ENCODE measurements at places on chromosomes 3 and 15. TPM values are rescaled to one million over a fixed set of nuclear protein-coding genes. Genes with fewer than 3 reads are reported as not detected.

DNA sequence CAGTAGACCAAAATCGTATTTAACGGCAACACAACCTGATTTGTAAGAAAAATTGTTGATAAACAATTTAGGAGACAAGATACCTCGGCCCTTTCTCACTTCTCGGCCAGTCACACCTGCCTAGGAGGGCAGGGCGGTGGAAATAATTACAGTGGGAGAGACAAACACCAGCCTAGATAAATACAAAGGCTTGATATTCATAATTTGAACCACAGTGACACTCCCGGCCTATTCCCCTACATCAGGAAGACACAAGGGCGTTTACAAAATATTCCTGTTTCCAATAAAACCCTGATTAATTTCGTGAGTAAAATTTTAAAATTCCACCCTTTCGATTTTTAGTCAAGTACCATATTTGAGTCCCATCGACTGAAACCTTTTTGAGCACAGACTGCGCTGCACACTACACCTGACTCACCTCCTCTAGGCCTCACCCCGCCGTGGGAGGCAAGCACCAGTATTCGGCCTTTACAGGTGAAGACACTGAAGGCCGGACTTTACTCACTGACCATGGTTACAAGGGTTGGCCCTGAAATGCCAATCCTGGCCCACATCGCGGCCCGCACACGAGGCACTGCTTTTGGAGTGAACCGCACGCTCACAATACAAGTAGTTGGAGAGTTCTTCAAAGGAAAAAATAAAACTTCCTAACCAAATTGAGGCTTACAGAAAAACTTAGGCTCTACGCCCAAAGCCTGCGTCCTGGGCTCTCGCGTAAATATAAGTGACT, 794 bp downstream of the ARPP19 start:
- DNase-seq = peak; percentile 30

DNA sequence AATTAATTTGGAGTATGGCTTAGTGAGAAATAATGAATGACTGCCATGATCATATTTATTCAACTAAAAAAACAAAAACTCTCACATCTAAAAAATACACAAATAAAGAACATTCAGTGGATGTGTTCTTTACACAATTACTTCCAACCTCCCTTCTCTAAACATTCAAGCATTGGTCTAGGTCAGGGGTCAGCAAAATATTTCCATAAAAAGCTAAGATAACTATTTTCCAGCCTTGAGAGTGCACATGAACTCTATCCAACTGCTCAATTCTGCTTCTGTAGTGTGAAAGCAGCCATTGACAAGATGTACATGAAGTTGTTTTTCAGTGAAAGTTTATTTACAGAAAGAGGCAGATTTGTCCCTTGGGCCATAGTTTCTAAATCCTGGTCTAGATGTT, 406.3 kb downstream of the MAGI1 start:
- DNase-seq = no peak

DNA sequence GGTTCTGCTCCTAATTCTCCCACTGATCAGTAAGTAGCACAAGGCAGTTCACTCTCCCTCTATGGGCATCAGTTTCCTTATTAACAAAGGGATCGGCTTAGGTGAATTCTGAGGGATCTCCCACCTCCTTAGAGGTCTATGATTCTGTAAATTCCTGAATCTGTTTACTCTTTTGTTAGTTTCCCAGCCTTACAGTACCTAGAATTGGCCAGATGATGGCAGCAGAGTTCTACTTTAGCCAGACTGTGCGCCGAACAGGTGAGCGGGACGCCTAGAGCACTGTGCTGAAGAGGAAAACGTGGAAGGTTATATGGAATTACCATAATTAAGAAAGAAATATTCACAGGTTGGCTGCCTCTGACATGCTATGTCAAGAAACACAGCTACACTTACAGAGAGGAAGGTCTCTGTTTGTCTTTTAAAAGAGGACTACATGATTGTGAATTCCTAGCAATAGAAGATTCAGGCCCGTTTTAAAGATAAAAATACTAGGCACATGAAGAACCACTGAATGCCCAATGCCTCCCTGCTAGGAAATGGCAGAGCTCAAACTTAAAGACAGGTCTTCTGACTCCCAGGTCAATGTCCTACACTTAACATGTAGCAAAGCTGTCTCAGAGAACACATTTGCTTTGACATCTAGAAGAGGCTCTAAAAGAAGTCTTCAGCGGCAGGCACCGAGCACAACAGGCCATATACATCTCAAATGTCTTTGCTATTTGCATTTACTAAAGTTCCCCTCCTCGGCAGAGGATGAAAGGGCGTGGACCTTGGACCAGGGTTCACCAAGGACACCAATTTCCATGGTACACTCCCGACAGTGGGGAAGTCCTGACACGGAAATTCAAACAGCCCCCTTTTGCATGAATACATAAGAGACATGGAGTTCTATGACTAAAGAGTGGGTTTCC, 259.9 kb downstream of the FGF12 start:
- DNase-seq = peak; percentile 31

- DNase-seq = no peak
Observed at GRCh38 chr15:83206526-83207008, 1.1 kb downstream of the HDGFL3 start.

ANKRD63 gene
- 0.45 TPM for total RNA-seq

DNA sequence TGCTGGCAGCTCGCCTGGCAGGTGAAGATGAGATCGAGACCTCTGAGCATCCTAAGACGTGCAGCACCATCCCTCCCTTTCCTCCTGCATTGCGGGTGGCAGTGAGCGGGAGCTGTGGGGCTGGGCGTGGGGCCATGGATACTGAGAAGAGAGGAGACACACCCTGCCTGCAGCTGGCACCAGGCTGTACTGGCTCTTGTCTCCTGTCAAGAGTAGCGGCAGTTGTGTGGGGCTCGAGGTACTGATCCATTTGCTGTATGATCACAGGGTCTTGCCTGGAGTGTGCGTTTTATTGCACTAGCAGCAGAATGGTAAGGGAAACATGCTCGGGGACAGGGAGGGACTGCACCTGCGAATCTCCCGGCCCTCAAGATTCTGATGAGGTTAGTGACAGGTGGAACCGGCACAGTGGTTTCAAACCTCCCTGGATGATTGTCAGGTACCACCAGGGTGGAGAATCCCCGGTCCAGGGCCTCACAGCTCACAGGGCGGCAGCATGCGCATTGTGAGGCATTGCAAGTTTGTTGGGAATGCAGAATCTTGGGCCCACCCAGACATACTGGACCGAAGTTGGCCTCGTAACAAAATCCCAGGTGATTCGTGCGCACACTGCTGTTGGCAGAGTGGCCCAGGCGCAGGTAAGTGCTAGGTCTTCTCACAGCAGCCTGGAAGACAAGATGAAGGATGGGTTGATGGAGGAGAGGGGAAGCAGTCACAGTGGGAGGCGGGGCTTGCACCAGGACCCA, 14.1 kb downstream of the SYNM start:
- DNase-seq = no peak

GRCh38 chr15:69493406-69493805, 40.8 kb downstream of the RPLP1 start:
- no peak for DNase-seq

IMPDH2 gene
- total RNA-seq = 409 TPM

GRCh38 chr15:72495007-72495406, 20.9 kb downstream of the ARIH1 start:
- no peak for DNase-seq

GRCh38 chr15:33374226-33374914, 63.6 kb downstream of the RYR3 start:
- no peak for DNase-seq

ADAMTSL3 gene
- total RNA-seq = 0.48 TPM

RAB43 gene
- total RNA-seq = 39.4 TPM

DNA sequence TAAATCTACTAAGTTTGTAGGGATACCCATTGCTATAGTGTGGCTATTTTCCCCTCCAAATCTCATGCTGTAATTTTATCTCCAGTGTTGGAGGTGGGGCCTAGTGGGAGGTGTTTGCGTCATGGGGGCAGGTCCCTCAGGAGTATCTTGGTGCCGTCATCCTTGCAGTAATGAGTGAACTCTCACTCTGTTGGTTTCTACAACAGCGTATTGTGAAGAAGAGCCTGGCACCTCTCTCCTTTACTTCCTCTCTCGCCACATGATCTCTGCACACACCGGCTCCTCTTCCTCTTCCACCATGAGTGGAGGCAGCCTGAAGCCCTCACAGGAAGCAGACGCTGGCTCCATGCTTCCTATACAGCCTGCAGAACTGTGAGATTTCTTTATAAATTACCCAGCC, 34.0 kb upstream of the TRPM1 start:
- DNase-seq = no peak

TCF12 gene
- total RNA-seq = 91.7 TPM

- DNase-seq = no peak
Observed at GRCh38 chr15:75019916-75020315, 3.5 kb upstream of the PPCDC start.

GRCh38 chr15:98870788-98871187, 136.8 kb downstream of the PGPEP1L start:
- DNase-seq = no peak

- DNase-seq = peak; percentile 75
Observed at GRCh38 chr3:184693011-184693975, 18.6 kb downstream of the MAGEF1 start.

DNA sequence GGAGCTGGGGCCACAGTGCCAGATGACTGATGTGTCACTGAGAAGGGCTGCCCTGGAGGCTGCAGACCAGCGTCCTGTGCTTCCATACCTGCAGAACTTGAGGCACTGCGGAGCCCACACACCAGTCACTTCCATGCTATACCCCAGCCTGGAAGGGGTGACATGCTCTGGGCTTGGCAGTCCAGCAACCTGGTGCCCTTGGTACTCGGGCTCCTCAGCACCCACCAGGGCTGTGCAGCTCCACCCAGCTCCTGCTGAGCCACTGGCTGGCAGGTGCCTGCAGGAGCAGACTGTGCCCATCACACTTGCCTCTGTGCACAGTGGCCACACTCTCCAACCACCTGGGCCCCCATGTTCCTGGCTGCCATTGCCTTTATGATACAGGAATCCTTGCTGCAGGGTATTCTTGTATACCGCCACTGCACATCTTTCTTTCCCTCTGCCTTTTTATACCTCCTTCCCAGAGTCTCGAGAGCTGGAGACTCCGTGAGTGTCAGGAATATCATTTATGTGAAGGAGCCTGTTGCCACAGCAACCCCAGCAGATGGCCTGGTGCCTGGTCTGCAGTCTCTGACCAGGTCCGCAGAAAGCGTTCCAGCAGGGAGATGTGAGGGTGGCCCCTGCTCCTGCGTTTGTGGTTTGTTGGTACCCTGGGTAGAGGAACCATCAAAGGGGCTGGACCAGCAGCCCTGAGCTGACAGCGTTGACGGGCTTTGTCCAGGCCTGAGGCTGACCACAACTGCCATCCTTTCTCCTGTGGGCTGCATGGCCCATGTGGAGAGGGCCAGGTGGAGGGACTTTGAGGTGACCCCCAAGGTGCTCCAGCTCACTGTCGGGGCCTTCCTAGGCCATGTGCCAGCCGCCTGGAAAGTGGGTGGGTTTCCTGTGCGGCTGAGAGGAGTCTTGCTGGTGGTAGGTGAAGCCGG, 93.4 kb upstream of the PLXNA1 start:
- DNase-seq = no peak

Data from H7 (cell line).